Osteocyte (in vitro differentiated cells): ENCODE measurements at places on chromosomes 1 and 21. TPM values are rescaled to one million over a fixed set of nuclear protein-coding genes. Genes with fewer than 3 reads are reported as not detected.

The C1orf174 gene
- total RNA-seq = 22.1 and 23.6 TPM in 2 replicates

The RIIAD1 gene
- total RNA-seq = not detected in 2 replicates

- DNase-seq = no peak
These were observed 6.0 kb downstream of the PTTG1IP start for GRCh38 chr21:44867464-44867863.

DNA sequence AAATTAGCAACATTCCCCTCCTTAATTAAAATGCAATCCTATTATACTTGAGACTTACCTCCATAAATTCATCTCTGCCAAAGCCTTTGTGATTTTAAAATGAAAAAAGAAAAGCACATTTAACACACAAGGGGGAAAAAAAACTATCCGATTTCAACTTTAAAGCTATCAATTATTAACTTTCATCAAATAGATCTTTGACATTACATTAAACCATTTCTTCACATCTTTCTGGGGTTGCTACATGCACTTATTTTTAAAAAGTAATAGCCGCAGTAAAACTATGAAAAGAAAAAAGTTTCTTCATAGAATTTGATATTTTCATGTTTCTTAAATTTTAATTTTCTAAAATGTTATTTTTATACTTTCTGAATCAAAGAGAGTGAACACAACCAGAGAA lies 71.0 kb downstream of the EVI5 start:
- no peak for DNase-seq

DNA sequence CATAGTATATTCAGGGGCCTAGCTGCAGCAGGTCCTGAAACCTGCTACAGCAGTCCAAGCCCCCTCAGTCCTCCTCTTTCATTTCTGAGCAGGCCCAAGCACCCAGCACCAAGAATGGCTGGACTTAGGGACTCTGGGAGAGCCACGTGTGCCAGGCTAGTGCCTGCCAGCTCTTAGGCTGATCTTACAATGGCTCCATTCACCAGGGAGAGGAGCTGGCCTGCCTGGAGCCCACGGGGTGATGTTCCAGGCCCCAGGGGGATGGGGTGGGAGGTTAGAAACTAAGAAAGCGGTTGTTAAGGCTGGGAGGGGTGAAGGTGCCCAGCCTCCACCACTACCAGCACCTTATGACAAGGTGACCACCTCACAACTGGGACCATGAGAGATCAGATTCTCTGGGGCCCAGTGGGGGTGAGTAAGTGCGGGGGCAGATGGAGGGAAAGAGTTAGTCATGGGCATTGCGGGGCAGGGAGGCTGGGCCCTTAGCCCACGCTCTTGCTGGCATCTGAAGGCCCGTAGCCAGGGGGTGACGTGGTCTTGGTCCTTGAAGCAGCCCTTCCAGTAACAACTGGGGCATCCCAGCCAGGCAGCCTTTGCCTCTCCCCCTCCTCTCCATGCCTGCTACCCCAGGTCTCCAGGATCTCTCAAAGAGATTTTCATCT lies 30.3 kb upstream of the CLIC4 start:
- no peak for DNase-seq

DNA sequence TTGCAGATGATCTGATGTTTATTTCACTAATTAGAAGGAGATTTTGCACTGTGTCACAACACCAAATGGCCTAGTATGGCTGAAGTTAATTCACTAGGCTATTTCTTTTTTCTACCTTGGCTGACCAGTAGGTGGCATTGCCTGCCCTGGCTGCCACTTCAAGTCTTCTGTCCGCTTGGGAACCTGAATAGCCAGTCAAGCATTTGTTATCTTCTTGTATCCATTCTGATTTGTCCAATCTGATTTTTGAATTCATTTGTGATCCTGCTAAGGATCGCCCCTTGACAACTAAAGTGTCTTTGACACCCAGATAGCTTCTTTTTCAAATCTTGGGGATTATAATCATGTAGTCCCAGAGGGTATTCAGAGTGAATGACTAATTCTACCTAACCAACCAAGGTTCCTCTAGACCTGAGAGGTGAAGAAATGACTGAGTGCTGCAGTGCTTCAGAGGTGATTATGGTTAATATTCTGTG lies 99.4 kb downstream of the GIPC2 start:
- DNase-seq = no peak

DNA sequence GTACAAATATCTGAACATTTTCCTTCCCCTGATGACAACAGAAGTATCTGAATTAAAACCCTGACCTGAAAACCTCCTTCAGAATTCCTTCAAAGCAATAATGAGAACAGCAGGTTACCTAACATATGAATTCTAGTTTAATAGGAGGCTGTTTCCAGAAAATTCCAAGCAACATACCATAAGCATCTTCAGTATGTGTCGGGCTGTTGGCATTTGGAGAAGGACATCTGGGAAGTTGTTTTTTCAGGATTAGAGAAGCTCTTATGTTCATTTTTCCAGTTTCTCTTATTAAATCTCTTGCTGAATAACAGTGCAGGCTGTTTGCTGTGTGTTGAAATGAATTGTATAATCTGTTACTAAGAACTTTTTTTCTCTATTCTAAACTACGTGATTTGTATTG lies 101.5 kb downstream of the PLA2G4A start:
- no peak for DNase-seq
